ENCODE measurements at places on chromosomes 7 and 10.

GRCh38 chr10:5816170-5816569, 2.9 kb upstream of the GDI2 start:
- no peak for DNase-seq

DNA sequence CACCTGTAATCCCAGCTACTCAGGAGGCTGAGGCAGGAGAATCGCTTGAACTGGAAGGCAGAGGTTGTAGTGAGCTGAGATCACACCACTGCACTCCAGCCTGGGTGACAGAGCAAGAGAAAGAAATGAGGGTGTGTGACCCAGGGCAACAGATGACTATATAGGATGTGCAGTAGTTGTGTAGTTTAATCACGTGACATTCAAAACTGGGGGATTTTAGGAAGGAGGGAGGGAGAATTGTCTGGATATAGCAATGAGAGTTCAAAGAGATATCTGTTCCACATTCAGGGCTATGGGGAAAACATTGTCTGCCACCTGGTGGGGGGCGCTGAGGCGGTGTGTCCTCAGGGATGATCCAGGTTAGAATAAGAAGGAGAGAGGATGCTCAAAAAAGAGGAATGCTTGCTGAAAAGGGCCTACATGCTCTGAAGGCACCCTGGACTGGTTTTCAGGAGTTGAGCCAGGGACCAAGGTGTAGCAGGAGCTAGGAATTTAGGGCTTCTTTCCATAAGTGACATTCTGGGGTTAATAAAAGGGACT, 7.8 kb upstream of the ZYX start:
- DNase-seq = no peak

- DNase-seq = peak; percentile 86
These were observed at the start of gene MEPCE for GRCh38 chr7:100429637-100430492. TSS of gene MEPCE (plus strand) at chr7:100429831. CDS start at chr7:100430019, 188 bp downstream.

GRCh38 chr7:8514781-8515519, 81.5 kb downstream of the NXPH1 start:
- DNase-seq = no peak

- no peak for DNase-seq
These were observed 458.1 kb downstream of the HTR7 start for GRCh38 chr10:90399782-90400181.

DNA sequence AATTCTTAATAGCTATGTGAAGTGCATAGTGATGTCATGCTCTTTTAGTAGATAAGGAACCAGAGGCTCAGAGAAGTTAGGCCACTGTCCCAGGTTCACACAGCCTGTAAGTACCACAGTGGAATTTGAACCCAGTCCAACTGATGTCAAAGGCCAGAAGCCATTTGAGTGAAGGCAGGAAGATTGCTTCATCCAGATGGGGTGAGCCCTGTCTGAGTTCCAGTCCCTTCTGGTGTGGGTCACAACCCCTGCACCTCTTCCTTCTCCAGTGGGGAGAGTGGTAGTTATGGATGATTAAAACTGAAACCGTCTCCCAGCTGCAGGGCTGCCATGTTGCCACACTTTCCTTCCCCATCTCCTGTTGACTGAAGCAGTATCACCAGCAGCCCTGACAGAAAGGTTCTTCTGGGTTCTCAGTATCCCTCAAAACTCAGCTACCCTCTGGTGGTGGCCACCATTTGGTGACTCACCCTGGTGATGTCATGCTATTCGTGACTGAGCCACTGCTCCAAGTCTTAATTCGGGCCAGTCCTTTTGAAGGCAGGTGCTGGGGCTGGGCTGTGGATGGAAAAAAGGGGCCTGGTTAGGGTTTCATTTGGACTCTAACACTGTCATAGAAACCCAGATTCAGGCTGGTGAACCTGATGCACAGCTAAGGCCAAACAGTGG, 1.5 kb upstream of the C10orf95 start:
- no peak for DNase-seq

DNA sequence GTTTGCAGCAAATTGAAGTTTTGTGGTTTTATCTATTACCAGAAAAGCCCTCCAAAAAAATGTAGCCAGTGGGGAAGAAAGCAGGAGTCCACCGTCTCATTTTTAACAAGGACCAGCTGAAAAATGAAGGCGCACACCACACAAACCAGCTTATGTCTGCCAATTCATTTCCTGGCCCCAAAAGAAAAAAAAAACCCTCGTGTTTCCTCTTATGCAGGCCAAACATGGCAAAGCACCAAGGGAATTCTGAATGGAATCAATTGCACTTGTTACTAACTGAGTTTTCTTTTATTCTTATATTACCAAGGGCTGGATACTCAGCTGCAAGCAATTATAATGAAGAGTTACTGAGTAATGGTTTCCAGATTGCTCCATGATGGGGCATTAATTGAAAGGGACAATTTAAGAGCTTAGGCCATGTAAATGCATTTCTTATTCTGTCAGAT, 428.3 kb upstream of the NPVF start:
- no peak for DNase-seq

GRCh38 chr10:16950656-16951601, 133.7 kb upstream of the RSU1 start:
- DNase-seq = no peak

GRCh38 chr10:114498413-114499111, 94.3 kb upstream of the AFAP1L2 start:
- no peak for DNase-seq

GRCh38 chr7:135925210-135925609, 51.9 kb downstream of the MTPN start:
- no peak for DNase-seq

- DNase-seq = no peak
These were observed 305.6 kb downstream of the ARL4A start for GRCh38 chr7:12993025-12993424.

DNA sequence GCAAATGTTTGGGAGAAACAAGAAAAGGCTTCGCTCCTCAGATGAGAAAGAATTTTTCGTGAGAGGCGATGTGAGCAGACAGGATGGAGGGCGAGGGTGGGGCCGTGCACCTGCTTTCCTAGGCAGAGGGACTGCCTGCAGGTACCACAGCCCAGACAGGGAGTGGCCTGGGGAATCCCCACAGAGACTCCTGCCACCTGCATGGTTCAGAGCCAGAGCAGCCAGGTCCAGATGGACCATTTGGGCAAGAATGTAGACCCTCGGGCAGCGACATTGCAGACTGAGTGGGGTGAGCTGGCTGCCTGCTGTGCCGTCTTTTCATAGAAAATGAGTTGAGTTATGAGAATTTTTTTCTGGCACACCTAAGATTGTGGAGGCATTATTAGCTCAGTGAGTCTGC, 216.8 kb downstream of the SNX10 start:
- no peak for DNase-seq

GRCh38 chr10:125843603-125844329, 20.4 kb downstream of the BCCIP start:
- DNase-seq = no peak

DNA sequence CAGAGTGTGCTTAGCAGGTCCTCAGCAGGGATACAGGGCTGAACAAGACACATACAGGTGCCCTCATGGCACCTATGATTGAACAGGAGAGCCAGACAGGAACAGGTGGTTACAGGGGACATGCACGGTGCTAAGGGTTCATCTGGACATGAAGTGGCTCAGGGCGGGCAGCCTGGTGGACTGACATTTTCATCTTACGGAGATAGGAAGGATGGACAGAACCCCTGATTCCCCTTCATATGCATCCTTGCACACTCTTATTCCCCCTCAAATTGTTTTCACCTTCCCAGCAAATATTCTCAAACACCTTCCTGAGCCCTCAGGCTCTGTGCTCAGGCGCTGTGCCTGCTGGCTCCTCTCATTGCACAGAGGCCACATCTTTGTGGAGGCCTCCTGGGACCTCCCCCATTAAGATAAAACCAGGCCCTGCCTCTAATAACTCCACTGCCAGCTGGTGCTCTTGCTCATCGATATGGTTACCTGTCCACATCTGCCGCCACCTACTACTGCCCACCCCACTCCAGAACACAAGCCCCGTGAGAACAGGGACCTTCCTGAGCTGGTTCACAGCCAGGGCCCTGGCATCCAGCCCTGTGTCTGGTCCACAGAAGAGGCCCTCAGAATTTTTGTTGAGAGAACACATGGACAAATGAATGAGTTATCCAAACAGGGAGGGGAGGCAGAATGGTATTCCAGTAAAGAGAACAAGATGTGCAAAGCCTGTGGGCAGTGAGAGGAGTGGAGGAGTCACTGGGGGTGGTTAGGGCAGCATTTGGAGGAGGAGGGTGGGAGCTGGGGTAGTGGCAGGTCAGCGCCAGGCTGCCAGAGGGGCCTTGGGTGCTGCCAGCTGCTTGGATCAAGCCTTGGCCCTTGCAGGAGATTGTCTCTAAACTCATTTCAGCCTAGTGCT, 68.9 kb upstream of the AQP1 start:
- no peak for DNase-seq

GRCh38 chr7:132458729-132459128, 117.5 kb downstream of the PLXNA4 start:
- DNase-seq = no peak

- no peak for DNase-seq
These were observed 7.7 kb downstream of the NPC1L1 start for GRCh38 chr7:44533301-44534055.

- DNase-seq = no peak
These were observed 14.1 kb downstream of the SUMF2 start for GRCh38 chr7:56078196-56078595.

- no peak for DNase-seq
These were observed 734 bp downstream of the ABCB4 start for GRCh38 chr7:87474533-87475358.

DNA sequence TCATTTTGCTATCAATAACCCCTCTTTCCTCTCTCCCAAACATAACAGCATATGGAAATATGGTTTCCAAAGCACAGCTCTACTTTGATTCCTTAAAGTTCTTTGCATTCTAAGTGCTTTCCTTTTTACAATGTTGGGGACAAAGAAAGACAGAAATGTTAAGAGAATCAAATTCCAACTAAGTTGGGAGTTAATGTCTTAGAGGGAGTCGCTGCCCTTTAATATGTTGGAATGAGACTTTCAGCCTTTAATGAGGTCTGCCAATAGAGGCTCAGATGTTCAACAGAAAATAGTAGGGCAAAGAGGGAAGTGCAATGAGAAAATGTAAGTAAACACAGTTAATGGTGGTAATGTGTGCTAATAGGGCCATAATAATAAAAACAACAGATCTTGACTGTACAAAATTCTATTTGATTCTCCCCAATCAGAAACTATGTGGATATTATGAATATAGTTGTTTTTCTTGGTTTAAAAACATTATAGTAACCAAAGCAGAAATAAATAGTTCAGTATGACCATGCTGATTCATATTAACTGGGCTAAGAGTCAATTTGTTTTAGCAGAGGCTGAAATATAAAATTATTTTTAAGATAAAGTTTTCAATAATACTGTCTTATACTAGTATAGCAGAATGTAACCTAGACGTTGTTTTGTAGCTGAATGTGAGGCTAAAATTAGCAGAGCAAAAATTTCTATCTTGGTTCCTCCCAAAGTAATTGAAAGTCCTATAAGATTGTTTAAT, 10.3 kb downstream of the HYCC1 start:
- DNase-seq = no peak

- DNase-seq = no peak
These were observed 40.8 kb upstream of the LOXL4 start for GRCh38 chr10:98308669-98309365.

- DNase-seq = no peak
These were observed 4.4 kb upstream of the TRUB1 start for GRCh38 chr10:114933588-114933987.

DNA sequence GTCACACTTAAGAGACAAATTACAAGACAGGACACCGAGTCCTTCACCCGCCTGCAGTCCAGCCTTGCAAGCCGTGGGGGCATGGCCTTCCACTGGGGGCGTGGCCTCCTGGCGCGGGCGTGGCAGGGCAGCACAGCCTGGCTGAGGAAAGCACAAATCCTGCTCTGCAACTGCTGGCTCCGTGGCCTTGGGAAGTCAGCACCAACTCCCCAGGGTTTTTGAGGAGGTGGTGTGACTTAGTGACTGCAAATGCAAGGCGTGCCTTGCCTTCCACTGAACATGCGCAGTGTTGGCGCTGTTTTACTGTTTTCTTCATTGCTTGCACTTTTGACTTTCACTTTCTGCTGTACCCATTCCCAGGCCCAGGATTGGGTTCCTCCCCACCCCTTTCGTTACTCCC, 12.9 kb upstream of the BMS1 start:
- DNase-seq = no peak

DNA sequence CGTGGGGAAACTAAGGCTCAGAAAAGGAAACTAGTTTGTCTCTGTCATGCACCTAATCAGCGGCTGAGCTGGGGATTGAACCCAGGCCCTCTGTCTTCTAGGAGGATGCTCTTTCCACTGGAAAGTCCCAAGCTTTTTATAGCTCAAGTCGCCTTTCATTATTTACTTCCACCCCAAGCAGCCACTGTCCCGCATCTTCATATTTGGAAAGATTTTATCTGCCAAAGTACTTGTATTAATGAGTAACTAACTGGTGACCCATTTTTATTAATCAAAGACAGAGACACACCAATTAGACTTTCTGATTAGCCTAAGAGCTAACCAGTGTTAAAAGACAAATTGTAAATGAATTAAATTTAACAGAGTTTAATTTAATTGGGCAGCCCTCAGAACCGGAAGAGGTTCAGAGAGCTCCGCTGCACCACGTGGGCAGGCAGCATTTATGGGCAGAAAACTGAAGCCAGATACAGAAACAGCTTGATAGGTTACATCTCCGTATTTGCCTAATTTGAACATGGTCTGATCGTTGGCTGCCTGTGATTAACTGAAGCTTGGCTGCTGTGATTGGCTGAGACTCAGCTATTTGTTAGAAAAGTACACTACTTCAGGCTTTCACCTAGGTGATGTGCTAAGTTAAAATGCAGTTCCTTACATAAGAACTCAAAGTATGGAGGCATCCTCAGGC, 78.5 kb upstream of the PDCD4 start:
- DNase-seq = no peak

- DNase-seq = no peak
These were observed 130.9 kb downstream of the BMPER start for GRCh38 chr7:34036051-34036920.
